Lung (tissue), 17 donors: ENCODE measurements at places on chromosomes 12 and 14. TPM values are rescaled to one million over a fixed set of nuclear protein-coding genes. Genes with fewer than 3 reads are reported as not detected.

GRCh38 chr12:34306133-34306830 is 284.0 kb downstream of the ALG10 start:
- no peaks in the 10 kb centered on the region for H3K27me3 ChIP-seq
- no peak overlapping the region for H3K4me3 ChIP-seq
- H3K27ac ChIP-seq, result no peak overlapping the region
- no peak for DNase-seq

DNA sequence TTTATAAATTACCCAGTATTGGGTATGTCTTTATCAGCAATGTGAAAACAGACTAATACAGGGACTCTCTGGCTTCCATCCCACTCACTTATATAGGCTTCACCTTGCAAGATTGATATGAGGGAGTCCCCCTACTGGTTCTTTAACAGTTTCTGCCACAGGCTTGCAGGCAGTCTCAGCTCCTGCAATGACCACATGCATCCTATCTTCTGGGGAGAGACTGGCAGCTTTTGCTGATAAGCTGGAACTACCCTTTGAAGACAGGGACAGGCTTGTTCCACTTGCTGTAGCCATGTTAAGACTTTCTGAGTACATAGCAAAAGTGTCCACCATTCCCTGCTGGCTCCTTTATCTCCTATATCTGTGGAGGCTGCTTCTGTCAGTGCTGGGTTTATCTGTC is 531.7 kb upstream of the FLRT2 start:
- H3K4me1 ChIP-seq, result no peaks in the 10 kb centered on the region
- DNase-seq, result no peak
- H3K36me3 ChIP-seq, result no peaks in the 10 kb centered on the region
- H3K4me3 ChIP-seq, result no peak overlapping the region
- no peak overlapping the region for H3K27ac ChIP-seq

GRCh38 chr14:91249841-91250616 is 5.5 kb upstream of the GPR68 start:
- no peak overlapping the region for H3K27ac ChIP-seq
- peak; percentile 26 for DNase-seq
- peaks cover 6% of the 10 kb centered on the region for H3K4me1 ChIP-seq
- no peaks in the 10 kb centered on the region for H3K27me3 ChIP-seq
- no peak overlapping the region for H3K4me3 ChIP-seq

DNA sequence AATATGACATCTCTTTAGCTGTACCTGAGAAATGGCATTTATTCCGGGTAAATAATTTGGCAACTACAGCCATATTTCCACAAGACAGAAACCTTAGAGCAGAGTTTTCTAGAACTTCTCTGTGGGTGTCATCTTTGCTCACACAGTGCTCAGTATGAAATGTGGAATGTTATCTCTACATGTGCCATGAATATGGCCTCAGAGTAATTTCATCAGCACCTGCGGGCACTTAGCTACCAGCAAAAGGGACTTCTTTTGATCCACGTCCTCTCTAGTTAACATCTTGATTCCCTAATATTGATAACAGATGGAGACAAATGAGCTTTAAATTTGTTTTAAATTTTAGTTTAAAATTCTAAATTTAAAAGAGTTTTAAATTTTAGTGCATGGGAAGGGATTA is 2.9 kb upstream of the ATG14 start:
- no peaks in the 10 kb centered on the region for H3K27me3 ChIP-seq
- no peaks in the 10 kb centered on the region for H3K4me1 ChIP-seq
- H3K4me3 ChIP-seq, result no peak overlapping the region
- no peak overlapping the region for H3K27ac ChIP-seq

- no peak for DNase-seq
- no peaks in the 10 kb centered on the region for H3K4me1 ChIP-seq
- no peaks in the 10 kb centered on the region for H3K27me3 ChIP-seq
- H3K4me3 ChIP-seq, result no peak overlapping the region
- H3K36me3 ChIP-seq, result no peaks in the 10 kb centered on the region
- H3K27ac ChIP-seq, result no peak overlapping the region
These were observed 36.2 kb downstream of the RASAL1 start for GRCh38 chr12:113099364-113099763.

DNA sequence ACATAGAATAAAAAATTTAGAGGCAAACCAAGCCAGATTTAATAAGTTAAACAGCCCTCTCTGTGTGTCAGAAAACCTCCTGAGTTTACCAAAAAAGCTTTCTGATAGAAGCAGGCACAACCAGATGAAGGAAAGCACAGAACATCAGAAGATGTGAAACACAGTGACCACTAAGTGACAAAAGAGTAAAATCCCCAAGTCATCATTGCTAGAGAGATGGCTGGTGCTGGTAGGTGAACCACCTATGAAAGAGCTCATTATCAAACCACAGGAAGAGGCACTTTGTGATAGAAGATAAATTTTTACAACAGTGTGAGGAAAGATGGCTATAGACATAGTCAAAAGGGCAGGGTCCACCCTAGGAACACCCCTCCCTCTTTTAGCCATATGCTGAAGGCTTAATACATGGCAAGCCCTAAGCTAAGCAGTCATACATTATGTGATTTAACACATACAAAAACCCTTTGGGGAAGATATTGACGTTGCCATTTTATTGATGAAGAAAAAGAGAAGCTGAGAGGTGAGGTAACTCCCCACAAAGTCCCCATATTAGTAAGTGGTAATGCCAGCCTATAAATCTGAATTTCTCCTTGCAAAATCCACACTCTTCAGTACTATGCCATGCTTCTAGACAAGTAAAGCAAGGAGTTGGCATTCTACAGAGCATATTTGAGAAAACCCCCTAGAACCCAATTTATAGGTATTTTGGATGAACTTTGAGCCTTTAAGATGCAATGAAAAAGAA is 449.9 kb downstream of the LRIG3 start:
- H3K4me1 ChIP-seq, result no peaks in the 10 kb centered on the region
- H3K27ac ChIP-seq, result no peak overlapping the region
- no peaks in the 10 kb centered on the region for H3K27me3 ChIP-seq
- no peak for DNase-seq
- no peak overlapping the region for H3K4me3 ChIP-seq

DNA sequence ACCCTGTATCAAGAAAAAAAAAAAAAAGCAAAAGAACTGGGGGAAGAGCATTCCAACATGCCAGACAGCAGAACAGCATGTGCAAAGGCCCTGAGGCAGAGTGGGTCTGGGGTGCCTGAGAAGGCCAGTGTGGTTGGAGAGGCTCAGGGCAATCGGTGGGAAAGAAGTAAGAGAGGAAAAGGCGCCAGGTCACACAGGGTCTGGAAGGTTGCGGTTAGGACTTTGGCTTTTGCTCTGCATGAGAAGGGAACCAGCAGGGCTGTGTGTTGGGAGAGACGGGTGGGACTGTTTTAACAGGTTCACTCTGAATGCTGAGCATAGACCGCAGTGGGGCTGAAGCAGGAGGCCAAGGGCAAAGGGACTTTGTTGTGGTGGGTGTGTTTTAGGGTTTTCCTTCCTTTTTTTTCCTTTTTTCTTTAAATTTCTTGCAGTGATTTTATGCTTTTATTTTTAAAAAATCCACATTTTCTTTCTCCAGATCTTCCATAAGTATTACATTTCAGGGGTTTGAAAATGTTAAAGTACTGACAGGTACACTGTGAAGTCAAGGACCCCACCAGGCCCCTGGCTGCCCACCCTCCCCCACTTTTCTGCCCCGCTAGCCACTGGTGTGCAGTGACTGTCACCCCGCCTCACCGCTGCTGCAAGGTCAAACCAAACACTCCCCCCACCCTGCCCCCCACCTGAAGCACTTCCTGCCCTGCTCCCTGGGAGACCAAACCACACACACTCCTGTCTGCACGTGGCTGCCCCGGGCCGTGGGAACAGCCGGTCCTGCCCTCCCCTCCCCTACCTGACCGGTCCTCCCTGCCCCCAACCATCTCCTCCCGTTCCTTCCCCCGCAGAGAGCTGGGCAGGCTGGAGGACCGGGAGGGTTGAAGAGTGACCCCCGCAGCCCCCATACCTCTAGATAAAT is 30.0 kb downstream of the DTX1 start:
- peaks cover 3% of the 10 kb centered on the region for H3K27me3 ChIP-seq
- no peak for DNase-seq
- H3K27ac ChIP-seq, result no peak overlapping the region
- no peaks in the 10 kb centered on the region for H3K4me1 ChIP-seq
- H3K36me3 ChIP-seq, result no peaks in the 10 kb centered on the region
- no peak overlapping the region for H3K4me3 ChIP-seq

DNA sequence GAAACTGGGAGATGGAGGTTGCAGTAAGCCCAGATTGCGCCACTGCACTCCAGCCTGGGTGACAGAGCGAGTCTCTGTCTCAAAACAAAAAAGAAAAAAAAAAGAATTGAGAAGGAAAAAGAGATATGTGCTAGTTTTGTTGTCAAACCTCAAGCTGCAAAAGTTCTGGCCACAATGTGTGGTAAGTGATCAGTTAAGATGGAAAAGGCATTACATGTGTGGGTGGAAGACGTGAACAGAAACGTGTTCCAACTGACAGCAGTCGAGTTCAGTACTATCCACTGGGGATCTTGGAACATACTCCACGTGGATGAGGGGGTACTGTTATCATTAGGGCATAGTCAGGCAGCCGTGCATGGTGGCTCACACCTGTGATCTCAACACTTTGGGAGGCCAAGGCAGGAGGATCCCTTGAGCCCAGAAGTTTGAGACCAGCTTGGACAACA is 17.3 kb downstream of the GPR68 start:
- no peak for DNase-seq
- H3K27me3 ChIP-seq, result no peaks in the 10 kb centered on the region
- H3K4me1 ChIP-seq, result no peaks in the 10 kb centered on the region
- peaks cover 6% of the 10 kb centered on the region for H3K36me3 ChIP-seq
- no peak overlapping the region for H3K27ac ChIP-seq

GRCh38 chr12:51265024-51265423 is 5.2 kb downstream of the SMAGP start:
- H3K36me3 ChIP-seq, result no peaks in the 10 kb centered on the region
- no peaks in the 10 kb centered on the region for H3K4me1 ChIP-seq
- no peak overlapping the region for H3K4me3 ChIP-seq
- H3K27ac ChIP-seq, result no peak overlapping the region

DNA sequence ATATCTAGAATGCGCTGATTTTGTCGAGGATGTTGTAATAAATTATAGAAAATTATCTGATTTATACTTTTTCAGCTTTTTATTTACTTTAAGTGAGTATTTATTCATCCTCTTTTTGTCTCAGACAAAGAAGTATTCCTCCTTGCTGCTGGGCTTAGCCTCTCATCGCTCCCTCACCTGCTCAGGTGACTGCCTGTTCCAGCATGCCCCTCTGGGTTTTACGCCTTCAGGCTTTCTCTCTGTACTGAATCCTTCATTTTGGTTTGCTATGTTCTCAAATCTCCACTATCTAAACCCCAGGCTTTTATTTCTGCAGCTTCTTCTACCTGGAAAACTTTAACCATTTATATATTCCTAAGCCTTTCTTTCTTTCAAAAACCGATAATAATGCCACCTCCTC is 1650.9 kb upstream of the SEL1L start:
- H3K27ac ChIP-seq, result no peak overlapping the region
- H3K4me1 ChIP-seq, result no peaks in the 10 kb centered on the region
- H3K36me3 ChIP-seq, result no peaks in the 10 kb centered on the region
- no peak for DNase-seq
- H3K4me3 ChIP-seq, result no peak overlapping the region

GRCh38 chr12:15918066-15918465 is 6.9 kb downstream of the DERA start:
- no peaks in the 10 kb centered on the region for H3K27me3 ChIP-seq
- H3K4me1 ChIP-seq, result peaks cover 6% of the 10 kb centered on the region
- H3K4me3 ChIP-seq, result no peak overlapping the region
- peaks cover 5% of the 10 kb centered on the region for H3K36me3 ChIP-seq
- H3K27ac ChIP-seq, result no peak overlapping the region
- no peak for DNase-seq

- peaks cover 1% of the 10 kb centered on the region for H3K36me3 ChIP-seq
- H3K27me3 ChIP-seq, result no peaks in the 10 kb centered on the region
- H3K4me3 ChIP-seq, result no peak overlapping the region
These were observed 62.7 kb downstream of the ERC1 start for GRCh38 chr12:1053690-1054089.

DNA sequence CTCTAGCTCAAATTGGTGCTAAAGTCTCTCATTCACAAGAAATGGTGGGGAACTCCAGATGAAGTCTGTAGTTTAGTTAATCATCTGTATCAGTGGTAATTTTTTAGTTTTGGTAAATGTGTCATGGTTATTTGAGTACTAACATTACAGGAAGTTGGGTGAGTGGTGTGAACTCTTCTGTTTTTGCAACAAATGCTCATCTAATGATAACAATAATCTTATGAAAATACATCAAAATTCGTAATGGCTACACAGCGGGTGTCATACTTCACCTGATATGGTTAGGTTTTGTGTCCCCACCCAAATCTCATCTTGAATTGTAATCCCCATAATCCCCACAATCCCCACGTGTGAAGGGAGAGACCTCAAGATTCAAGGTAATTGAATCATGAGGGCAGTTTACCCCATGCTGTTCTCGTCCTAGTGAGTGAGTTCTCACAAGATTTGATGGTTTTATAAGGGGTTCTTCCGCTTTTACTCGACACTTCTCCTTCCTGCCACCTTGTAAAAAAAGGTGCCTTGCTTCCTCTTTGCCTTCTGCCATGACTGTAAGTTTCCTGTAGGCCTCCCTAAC is 209.3 kb upstream of the FOXN3 start:
- H3K4me1 ChIP-seq, result no peaks in the 10 kb centered on the region
- no peak overlapping the region for H3K4me3 ChIP-seq
- H3K36me3 ChIP-seq, result no peaks in the 10 kb centered on the region
- no peaks in the 10 kb centered on the region for H3K27me3 ChIP-seq
- no peak overlapping the region for H3K27ac ChIP-seq
- no peak for DNase-seq

- H3K4me3 ChIP-seq, result no peak overlapping the region
- DNase-seq, result no peak
These were observed 361.0 kb downstream of the DPF3 start for GRCh38 chr14:72532686-72533454.

GRCh38 chr14:104288272-104288671 is 149.9 kb downstream of the KIF26A start:
- no peak for DNase-seq
- no peak overlapping the region for H3K27ac ChIP-seq
- no peaks in the 10 kb centered on the region for H3K27me3 ChIP-seq
- H3K4me3 ChIP-seq, result no peak overlapping the region
- H3K36me3 ChIP-seq, result no peaks in the 10 kb centered on the region

DNA sequence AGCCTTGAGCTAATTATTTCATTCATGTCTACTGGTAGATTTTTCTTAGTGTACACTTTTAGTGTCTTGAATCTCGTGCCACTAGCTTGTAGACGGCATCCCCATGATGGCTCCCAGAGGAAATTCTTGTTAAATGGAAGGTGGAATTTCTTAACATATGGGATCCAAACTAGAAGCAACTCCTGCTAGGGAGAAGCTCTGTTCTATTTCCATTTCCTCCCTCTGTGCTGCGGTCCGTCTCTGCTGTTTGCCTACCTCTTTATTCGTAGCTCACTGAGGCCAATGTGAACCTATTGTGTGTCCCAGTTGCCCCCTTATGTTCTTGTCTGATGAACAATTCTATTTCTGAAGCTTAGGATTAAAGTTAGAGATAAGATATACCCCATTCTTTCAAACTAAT is 588 bp downstream of the PIK3C2G start:
- no peak for DNase-seq
- no peaks in the 10 kb centered on the region for H3K27me3 ChIP-seq
- H3K27ac ChIP-seq, result no peak overlapping the region
- no peaks in the 10 kb centered on the region for H3K4me1 ChIP-seq
- H3K4me3 ChIP-seq, result no peak overlapping the region

Gene CYP46A1
- 1.7 TPM for total RNA-seq

Gene LRFN5
- total RNA-seq, result 2.1 TPM

Gene FOXG1
- not detected for total RNA-seq

Gene CCND2
- total RNA-seq, result 113 TPM

Gene SYNJ2BP
- 27.0 TPM for total RNA-seq

Gene SMIM41
- 2.2 TPM for total RNA-seq
